Activated CD8-positive, alpha-beta memory T cell treated with anti-CD3 and anti-CD28 coated beads, Interleukin-2, amount 50 U/mL, for 48 hours (primary cell): ENCODE measurements at places on chromosomes 5 and 9.

GRCh38 chr5:157744051-157745011, 819 bp downstream of the LSM11 start:
- DNase-seq, result peak; percentile 70

DNA sequence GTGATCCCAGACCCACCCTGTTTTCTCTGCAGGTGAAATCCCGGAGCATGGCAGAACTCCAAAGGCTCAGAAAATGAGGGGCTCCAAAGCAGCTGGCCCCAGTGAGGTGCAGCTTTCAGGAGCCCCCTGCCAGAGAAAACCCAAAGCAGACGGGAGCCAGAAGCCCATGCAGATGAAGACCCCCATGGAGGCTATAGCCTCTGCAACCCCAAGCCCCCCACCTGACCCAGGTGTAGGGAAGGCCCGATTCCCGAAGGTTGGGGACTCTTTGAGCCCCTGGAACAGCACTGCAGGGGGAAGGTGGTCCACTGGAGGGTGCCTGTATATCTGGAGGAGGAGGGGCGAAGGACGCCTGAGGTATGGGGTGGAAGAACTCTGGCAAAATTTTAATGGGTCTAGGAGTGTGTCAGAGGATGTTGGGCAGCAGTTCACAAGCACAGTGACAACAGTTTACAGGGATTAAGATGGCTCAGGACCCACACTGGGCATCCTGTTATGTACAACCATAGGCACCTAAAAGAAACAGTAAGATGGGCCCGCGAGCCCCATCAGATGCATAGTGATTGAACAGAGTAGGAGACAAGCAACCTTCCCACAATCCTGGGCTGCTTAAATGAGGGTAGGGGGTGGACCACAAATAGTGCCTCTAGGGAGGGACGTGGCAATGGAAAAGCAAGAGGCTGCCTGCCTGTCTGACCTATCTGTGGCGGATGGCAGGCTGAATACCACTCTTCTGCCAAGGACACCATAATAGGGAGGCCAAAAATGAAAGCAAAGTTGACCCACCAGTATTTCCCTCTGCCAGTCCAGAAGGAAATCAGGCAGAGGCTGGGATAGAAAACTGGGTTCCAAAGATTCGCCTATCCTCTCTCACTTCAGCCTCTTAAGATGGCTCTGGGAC, 16.4 kb upstream of the ANXA6 start:
- DNase-seq, result peak; percentile 42

- no peak for DNase-seq
Measured at GRCh38 chr5:132850066-132850465, 16.2 kb downstream of the GDF9 start.

DNA sequence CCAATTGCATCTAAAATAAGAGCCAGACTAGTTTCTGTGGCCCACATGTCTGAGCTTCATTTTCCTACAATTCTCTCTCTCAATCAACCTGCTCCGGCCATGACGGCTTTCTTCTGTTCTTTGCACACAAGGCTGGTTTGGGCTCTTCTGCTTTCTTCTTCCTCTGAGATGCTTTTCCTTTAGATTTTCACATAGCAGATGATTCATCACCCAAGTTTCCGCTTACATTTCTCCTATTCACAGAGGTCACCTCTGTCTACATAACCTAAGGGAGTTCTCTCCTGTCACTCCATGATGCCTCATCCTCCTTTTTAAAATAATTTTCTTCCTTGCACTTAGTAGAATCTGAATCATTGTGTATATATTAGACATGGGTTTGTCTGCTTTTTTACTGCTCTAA, 334.6 kb upstream of the TUSC1 start:
- no peak for DNase-seq
